Mesendoderm (in vitro differentiated cells): ENCODE measurements at places on chromosomes 13 and 19.
A peak's percentile ranks its signal among the peaks of the same experiment; 100 is the strongest.

DNA sequence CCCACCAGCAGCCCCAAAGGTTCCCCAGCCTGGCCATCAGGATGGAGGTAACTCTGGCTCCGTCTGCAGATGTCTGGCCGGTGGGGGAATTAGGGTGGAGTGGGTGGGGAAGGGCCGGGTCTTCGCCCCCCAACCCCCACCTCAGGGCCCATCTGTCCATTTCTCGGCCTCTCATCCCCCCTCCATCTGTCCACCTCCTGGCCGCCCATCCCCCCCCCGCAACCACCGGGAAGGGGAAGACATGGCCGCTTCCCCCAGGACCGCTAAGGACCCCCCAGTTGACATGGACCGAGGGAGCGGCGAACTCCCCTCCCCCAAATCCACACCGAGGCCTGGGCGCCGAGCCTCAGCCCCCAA lies 793 bp downstream of the LRFN1 start:
- no peak for DNase-seq

DNA sequence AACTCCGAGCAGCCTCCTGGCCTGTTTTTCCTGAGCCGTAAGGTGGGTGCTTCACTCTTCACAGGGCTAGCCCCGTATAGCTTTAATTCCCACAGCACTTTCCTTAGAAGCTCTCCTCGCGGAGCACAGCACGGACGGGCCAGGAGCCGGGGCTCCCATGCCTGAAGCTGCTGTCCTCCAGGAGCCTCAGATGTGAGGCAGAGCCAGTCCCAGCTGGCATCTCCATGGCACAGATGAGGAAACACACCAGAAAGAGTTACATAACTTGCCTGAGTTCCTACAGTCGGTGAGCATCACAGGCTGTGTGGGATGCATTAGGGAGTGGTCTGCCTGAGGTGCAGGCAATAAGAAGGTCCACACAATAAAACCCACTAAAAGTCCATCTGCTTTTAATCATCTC lies 118.5 kb downstream of the ATP8A2 start:
- DNase-seq, result no peak

DNA sequence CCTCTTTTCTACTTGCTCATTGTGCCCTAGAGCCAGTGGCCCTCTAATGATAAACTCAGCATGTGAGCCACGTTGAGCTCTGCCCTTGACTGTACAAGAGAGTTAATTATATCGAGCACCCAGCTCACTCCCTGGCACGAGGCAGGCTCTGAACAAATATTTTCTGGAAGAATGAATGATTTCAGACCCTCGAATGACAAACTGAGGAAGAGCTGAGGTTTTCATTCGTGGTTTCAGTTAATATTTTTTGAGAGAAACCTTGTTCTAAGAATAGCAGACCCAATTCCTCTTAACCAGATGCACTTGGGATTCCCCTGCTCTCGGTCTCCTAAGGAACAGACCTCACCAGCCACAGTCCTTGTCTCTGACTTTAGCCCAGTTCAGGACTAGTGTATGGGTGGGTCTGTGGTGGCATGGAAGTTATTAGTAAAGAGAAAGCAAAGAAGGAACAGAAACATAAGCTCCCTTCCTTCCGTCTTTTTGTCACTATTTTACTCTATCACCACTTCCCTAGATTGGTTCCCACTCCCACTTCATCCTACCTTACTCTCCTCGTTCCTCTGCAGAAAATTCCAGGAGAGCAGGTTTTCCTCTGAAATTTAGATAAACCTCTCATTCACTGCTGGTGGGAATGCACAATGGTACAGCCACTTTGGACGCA lies 22.1 kb upstream of the WDFY2 start:
- no peak for DNase-seq

- DNase-seq, result peak; percentile 51
These were observed 1.1 kb downstream of the ARHGAP35 start for GRCh38 chr19:46861691-46862502.

GRCh38 chr13:112067116-112067741 lies at the start of gene SOX1:
SOX1 (plus strand) TSS chr13:112067149; CDS start chr13:112067659, 510 bp downstream.
- peak; percentile 69 for DNase-seq
